Lower lobe of right lung (tissue), 2 donors: ENCODE measurements at places on chromosomes 5 and 9.
A peak's percentile ranks its signal among the peaks of the same experiment; 100 is the strongest.

DNA sequence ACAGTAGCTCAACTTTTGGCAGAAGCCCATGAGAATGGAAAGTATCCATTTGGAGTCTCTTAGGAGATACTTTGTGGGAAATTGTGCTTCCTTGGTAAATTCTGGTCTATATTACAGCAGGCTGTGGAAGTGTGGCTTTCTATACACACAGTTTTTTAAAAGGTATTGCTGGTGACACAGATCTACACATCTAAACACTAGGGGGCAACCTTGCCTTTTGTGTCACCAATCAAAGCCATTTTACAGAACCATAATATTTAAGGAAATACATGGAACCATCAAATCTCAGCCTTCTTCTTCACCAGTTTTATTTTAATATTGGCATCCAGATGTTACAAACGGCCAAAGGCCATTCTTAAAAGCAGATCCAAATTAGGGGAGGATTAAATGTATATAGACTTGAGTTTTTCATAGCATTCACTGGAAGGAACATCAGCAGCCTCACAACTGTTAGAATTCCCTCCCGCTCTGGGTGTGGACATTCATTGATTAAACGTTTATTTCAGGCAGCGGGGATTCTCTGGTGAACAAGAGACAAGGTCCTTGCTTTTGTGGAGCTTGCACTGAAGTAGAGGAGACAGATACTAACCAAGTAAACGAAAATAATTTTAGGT lies 132.4 kb upstream of the EPB41L4A start:
- DNase-seq: no peak

DNA sequence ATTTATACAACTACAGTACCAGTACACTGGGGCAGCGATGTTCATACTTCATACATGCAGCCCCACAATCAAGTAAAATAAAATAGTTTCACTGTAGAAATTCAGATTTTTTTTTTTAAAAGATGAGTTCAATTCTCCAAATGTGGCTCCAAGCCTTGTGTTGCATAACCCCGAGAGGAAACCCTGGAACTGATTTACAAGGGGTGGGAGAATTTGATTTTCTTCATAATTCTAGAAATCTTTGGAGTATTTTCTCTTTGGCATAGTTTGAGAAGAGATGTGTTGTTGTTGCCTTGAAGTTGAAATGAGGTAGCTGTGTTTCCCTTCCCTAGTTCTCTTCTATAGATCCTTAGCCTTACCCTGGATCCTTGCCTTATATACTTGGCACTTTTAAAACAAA lies 3.1 kb downstream of the RHOBTB3 start:
- no peak for DNase-seq

DNA sequence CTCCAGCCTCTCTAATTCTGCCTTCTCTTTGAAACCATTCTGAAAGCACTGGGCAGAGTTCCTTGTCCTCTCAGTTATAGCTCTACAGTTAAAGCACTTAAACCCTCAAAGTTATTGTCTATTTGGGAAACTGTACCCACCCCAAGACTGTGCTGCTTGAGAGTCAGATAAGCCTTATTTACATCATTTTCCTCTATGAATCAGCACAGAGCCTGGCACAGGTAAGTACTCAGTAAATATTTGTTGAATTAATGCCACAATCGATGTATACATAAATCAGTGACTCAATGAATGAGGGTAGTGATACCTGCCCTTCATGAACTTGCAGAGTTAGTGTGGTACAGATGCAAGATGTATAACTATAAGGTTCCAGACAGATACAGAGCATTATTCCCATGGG lies 549.4 kb upstream of the KLF4 start:
- no peak for DNase-seq

- no peak for DNase-seq
Observed at GRCh38 chr9:86807367-86807976, 139.8 kb downstream of the GAS1 start.

GRCh38 chr5:138544181-138545134 lies 1.4 kb upstream of the ETF1 start:
- no peak for DNase-seq

DNA sequence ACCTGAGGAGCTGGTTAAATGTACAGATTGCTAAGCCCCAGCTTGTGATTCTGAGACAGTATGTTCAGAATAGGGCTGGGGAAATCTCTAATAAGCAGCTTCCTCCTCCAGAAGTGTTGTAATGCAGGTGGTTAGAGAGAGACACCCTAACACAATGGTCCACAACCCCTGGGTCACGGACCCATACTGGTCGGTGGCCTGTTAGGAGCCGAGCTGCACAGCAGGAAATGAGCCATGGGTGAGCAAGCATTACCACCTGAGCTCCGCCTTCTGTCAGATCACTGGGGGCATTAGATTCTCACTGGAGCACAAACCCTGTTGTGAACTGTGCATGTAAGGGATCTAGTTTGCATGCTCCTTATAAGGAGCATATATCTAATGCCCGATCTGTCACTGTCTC lies 61.8 kb downstream of the SLC36A1 start:
- no peak for DNase-seq

- DNase-seq: no peak
Observed at GRCh38 chr5:64285188-64286130, 119.8 kb downstream of the RNF180 start.

DNA sequence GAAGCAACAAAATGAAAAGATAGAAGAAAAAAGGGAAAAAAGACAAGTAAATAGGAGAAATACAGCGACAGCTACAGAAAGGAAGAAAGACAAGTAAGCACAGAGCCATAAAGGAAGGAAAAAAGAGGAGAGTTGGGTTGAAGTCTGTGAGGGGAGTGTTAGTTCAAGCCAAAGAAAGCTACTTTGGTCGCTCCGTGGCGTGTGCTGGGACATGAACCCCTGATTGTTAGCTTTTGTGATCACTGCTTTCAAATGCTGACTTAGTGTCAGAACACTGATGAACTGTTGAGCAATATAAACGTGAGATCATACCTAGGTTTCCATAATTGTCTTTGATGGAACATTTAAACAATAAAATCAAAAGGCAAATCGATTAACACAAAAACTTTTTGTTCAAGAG lies 370.1 kb downstream of the TMEM161B start:
- DNase-seq: no peak

DNA sequence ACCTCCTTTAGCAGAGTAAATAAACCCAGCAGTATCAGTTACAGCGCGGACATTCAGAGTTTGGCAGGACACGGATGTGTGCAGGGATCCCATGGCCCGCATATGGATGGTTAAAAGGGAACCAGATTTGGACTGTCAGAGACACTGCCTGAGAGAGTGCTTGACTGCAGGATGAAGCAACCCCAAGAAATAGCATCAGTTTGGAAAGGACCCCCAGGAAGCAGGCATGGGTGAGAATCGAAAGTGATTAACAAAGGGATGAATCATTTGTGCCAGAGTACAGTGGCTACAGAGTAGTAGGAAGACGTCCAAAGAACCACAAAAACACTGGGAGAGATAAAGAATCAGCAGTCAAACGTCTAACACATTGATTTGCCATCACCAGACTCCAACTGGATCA lies 5.5 kb downstream of the C7 start:
- DNase-seq: no peak

- DNase-seq: no peak
Observed at GRCh38 chr9:108105885-108106284, 616.3 kb upstream of the KLF4 start.

- DNase-seq: no peak
Observed at GRCh38 chr9:36164372-36164771, 4.8 kb upstream of the CCIN start.

GRCh38 chr5:10588779-10589447 lies 25.0 kb downstream of the ANKRD33B start:
- DNase-seq: no peak

- no peak for DNase-seq
Observed at GRCh38 chr5:153523211-153523610, 32.7 kb downstream of the GRIA1 start.

- no peak for DNase-seq
Observed at GRCh38 chr5:81326554-81326953, 25.2 kb downstream of the ZCCHC9 start.

- peak; percentile 71 for DNase-seq
Observed at GRCh38 chr9:135474915-135475314, 4.7 kb upstream of the PPP1R26 start.

- no peak for DNase-seq
Observed at GRCh38 chr9:4365055-4365454, 65.2 kb upstream of the GLIS3 start.

DNA sequence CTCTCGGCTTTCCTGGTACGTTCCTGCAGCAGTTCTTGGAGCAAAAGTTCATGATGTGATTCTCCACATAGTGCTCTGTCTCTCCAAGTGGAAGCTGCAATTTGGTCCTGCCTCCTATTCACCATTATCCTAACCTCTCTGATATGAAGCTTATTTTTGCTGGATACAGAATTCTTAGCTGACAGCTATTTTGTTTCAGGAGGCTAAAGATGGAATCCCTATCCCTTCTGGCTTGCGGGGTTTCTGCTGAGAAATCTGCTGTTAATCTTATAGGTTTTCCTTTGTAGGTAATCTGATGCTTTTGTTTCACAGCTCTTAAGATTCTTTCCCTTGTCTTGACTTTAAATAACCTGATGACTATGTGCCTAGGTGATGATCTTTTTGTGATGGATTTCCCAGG lies 181.6 kb upstream of the VLDLR start:
- DNase-seq: no peak

DNA sequence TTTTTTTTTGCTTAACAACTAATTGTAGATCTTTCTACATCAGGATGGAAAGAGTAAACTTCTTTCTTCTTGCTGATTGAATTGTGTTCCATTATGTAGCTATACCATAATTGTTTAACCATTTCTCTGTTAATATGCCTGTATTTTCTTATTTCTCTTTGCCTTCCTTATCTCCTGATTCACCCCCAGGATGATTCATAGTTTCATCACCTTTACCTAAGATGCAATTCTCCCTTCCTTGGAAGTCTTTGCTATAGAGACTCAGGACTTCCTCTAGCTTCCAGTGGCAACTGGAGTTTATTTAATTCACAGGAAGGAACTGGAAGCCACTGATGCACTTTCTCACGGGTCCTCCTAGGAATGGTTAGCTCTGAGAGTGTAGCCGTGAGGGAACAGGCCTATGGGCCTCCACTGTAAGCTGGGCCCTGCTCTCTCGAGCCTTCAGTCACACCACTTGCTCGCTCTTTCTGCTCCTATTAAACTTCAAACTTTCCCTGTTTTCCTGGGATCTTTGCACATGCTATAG lies 83.1 kb downstream of the FGF1 start:
- DNase-seq: no peak

GRCh38 chr5:124706729-124707361 lies 39.6 kb downstream of the ZNF608 start:
- DNase-seq: peak; percentile 55

DNA sequence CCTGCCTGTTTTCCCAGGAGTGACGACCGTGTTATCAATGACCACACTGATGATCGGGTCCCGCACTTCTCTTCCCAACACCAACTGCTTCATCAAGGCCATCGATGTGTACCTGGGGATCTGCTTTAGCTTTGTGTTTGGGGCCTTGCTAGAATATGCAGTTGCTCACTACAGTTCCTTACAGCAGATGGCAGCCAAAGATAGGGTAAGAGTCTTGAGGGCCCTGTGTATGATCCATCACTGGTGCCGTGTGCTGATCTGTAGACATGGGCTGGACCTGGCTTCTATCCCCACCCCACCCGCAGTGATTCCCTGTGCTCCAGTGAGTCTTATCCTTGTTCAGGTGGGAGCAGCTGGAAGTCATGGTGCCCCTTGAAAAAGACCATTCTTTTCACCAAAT lies 26.0 kb downstream of the GABRP start:
- DNase-seq: no peak

DNA sequence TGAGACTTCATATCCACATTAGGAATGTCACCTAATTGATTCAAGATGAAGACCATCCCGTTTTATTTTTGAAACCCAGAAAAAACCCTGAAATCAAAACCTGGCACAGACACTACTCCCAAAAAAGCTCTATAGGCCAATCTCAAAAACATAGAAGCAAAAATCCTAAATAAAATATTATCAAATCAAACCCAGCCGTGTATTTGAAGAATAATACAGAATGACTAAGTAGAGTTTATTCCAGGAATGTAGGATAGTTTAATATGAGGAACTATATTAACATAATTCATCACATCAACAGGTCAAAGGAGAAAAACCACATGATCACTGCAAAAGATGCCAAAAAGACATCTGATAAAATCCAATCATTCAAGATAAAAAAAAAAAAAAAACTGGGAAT lies 167.1 kb downstream of the ACTL7B start:
- DNase-seq: no peak

- DNase-seq: no peak
Observed at GRCh38 chr9:120934281-120934680, 7.7 kb upstream of the TRAF1 start.

GRCh38 chr9:98226957-98227356 lies 28.5 kb downstream of the TBC1D2 start:
- no peak for DNase-seq

- DNase-seq: no peak
Observed at GRCh38 chr5:72314571-72315172, 5.4 kb downstream of the MRPS27 start.

GRCh38 chr5:147167529-147167928 lies 67.3 kb upstream of the STK32A start:
- DNase-seq: no peak

GRCh38 chr5:124661317-124662141 lies 84.9 kb downstream of the ZNF608 start:
- no peak for DNase-seq

GRCh38 chr9:14692470-14693250 lies 572 bp downstream of the ZDHHC21 start:
- DNase-seq: no peak

DNA sequence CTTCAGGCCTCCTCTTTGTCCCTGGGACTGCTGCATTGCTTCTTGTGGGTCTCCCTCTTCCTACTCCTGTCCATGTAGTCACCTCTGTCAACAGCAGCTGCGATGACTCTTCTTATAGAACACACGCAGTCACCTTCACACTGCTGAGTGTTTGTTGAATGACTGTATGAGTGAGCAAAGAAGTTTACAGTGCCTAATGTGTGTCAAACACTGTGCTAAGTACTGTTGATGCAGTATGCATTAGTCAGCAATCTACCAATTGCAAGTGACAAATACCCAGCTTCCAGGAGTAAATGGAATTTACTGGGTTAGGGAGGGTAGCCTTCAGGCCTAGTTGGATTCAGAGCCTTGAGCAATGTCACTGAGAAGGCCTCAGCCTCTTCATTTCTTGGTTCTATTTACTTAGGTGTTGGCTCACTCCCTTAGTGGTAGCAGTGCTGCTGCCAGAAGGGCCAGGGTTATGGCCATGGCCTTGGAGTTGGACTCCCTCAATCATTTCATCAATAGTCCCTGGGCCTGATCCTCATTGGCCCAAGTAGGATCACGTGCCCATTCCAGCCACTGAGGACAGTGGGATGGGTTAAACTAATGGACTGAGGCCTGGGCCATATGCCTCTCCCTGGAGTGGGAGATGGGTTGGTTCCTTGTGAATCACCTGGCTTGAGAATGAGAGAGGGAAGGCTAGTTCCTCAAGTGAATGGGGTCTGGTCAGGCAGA lies 93.5 kb downstream of the RGS3 start:
- DNase-seq: no peak

- DNase-seq: no peak
Observed at GRCh38 chr5:142065273-142065672, 43.3 kb upstream of the NDFIP1 start.
